ENCODE measurements at places on chromosomes 2 and 18.

DNA sequence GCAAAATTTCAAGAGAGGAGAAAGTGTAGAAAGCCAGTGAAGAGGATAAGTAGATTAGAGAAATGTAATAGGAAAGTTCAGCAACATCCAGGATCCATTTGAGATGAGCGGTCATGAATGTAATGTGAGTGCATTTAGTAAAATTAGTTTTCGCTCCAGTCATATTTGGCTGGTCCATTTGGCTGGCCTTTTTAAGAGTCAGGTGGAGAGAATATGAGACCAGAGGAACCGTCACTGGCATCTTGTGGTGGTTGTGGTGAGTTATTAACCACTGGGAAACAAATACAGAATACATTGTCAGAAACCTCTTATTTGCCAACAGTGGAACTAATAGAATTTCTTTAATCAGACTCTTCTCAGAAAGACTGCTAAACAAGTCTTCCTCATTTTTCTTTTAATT lies 1064.3 kb upstream of the CDH2 start:
- no peak for DNase-seq

- DNase-seq: no peak
Observed at GRCh38 chr18:38695559-38696280, 1130.1 kb upstream of the CELF4 start.

DNA sequence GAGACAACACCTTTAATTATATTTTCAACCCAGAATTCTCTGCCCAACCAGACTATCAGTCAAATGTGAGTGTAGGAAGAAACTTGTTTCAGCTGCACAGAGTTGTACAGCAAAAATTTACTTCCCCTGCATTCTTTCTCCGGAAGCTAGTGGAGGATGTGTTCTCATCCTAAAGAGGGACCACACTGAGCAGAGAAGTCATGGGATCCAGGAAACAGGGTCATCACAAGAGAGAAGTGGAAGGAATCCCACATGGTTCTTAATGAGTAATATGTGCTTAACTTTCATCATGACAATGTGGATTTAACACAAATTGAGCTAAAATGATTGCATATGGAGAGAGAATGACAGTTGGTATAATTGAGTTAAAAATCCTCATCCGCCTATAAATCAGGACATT lies 78.2 kb downstream of the INPP4A start:
- no peak for DNase-seq

DNA sequence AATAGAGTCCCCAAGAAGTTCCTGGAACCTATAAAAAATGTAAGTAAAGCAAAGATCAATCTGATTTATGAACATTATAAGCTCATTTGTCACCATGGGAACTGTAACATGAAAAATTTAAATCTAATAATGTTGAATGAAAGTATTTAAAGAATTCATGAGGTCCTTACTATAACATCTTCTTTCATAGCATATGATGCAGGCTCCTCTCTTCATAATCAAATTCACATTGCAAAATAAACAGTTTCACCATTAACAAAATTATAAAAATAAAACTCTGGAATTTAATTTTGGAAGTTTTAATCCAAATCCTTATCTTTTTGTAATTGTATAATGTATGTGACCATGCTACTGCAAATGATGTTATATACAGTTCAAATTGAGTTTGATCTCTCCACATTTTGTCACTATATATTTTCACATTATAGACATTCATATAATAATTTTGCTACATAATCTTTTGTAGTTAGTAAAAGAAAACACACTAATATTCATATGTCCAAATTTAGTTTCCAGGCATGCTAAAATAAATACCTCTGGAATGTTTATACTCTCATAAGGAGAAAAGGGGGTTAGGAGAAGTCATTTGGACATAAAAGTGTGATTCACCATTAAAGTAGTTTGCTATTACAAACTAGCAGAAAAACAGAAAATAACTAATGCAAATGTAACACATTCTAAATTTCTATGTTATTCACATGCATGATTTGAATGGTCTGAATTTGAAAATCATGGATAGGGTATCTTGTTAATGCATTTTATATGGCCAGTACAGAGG lies 954.1 kb downstream of the DSC3 start:
- no peak for DNase-seq

DNA sequence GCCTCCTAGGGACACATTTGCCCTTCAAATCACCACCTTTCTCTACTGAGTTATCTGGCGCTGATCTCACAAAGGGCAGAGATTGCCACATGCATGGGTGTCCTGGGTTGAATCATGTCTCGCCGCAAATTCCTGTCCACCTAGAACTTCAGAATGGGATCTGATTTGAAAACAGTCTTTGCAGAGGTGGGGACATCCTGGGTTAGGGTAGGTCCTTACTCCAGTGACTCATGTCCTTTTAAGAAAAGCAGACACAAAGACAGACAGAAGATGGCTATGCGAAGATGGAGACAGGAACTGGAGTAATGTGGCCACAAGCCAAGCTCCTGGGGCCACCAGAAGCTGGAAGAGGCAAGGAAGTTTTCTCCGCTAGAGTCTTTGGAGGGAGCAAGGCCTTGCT lies 197.4 kb upstream of the SMIM21 start:
- no peak for DNase-seq

DNA sequence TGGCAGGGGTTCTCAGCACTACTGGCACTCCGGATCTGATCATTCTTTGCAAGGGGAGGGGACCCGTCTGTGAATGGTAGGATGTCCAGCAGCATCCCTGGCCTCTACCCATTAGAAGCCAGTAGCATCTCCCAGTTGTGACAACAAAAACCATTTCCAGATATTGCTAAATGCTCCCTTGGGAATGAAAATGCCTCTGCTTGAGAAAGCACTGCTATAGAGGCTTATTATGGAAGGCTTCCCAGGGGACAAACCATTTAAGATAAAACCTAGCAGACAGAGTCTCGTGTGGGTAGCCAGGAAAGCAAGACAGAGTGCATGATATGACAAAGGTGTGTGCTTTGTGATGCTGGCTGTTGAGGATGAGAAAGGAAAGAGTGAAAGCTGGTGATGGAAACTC lies 273.7 kb downstream of the TMX3 start:
- DNase-seq: no peak

DNA sequence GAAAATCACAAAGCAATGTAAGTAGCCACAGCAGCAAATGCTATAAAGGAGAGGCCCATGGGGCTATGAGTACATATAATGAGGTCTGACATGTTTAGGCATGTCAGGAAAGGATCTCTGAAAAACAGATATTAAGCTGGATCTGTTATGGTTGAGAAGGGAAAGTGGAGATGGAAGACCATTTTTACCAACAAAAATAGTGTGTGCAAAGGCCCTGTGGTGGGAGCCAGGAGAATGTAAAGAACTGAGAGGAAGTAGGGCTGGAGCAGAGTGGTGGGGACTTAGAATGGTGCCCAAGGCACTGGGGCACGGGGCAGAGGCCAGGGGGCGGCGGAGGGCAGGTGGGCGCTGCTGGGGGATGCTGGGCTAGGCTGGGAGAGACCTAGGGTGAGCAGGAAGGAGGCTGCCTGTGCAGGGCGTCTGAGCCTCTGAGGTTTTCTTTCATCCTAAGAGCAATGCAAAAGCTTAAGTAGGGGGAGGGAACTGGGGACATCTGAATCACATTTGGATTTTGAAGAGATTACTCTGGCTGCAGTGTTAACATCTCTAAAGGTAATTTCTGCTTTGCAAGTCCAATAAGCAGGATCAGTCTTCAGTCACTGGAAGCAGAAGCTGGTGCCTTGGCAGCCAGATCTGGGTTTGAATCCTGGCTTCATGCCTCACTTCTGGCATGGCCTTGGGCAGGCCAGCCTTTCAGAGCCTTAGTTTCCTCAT lies 4.9 kb upstream of the AGFG1 start:
- no peak for DNase-seq

GRCh38 chr18:80009661-80010550 lies 21.5 kb upstream of the TXNL4A start:
- no peak for DNase-seq

DNA sequence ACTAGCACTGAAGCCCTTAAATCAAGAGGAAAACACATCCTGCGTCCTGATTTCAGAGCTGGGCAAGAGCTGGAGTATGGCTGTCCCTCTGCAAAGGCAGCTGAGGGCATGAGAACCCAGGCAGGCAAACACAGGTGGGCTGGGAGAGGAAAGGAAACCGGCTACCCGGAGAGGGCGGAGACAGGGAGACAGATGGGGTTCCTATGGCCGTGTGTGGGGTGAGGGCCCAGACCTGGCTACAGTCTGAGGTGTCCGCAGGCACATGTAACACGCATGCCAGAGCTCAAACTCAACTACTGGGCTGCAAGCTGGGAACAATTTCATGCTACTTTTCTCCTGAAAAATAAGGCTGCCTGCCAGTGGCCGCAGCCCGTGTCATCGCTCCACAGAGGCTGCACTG lies 2.7 kb downstream of the COPS9 start:
- no peak for DNase-seq

DNA sequence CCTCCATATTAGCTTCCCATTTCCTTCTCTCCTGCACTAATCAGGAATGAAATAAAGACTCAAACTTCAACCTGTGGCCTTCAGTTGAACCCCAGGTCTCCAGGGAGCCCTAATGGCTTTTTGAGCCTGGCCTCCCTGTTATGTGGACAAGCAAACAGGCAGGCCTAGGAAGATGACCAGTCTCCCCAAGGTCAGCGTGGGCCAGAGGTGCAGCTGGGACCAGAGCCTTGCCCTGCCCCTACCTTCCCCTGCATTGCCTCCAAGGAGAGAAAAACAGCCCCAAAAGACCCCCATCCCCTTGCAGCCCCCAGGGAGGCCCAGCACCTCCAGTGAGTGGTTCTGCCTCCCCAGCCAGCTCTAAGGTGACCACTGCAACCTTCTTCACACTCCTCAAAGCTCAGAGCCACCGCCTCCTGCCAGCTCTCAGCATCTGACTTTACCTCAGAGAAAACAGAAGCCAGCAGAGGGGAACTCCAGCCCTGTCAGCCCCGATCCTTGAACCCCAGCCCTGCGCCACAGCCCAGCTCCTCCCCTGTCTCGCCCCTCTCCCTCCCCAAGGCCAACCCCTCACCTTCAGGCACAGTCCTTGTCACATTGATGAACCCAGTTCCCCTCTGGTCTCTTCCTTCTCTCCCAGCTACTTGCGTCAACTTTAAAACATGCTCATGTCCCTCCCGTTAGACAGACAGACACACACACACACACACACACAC lies 59.5 kb upstream of the ID2 start:
- no peak for DNase-seq

- DNase-seq: no peak
Observed at GRCh38 chr2:168850846-168851245, 39.4 kb downstream of the SPC25 start.

- DNase-seq: no peak
Observed at GRCh38 chr2:232014681-232015080, 53.2 kb downstream of the DIS3L2 start.

- DNase-seq: no peak
Observed at GRCh38 chr2:123688231-123688940, 336.7 kb upstream of the CNTNAP5 start.

DNA sequence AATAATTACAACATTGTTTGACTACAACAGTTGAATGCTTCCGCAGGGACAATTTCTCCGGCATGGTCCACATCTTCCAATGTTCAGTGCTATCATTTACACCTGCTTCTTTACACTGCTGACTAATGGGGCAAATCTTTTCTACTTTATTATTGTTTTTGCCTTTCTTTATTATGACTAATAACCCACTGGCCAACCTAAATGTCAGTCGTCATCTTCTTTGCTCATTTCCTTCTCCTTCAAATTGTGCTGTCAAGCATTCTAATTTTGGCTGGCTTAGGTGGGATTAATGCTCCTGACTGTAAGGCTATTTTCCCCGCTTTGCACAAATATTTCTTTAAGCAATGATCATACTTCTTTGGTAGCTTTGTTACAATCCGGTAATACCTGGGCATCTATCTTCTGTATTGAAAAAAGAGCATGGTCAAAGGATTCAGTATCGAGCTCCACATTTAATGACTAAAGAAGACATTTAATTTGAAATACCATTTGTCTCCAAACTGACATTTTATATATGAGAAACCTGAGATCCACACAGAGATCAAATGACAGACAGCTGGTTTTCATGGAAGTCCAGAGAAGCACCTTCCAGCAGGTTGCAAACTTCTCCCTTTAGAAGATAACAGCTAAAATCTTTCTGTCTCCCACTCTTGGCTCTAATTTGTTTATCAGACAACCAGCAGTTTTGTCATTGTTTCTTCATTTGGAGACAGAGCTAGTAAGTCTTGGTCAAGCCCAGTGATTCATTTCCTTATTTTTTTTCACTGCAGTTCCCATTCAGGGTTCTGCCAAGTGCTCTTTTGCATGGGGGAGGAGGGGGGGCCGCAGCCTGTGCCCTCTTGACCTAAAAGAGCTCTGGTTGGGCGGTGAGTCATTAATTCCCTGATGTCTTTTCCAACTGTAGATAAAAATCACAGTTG lies 132.9 kb downstream of the SOCS6 start:
- DNase-seq: no peak

- no peak for DNase-seq
Observed at GRCh38 chr2:164915566-164915965, 39.8 kb downstream of the SLC38A11 start.

- no peak for DNase-seq
Observed at GRCh38 chr2:144114760-144115159, 405.2 kb downstream of the ZEB2 start.

- DNase-seq: no peak
Observed at GRCh38 chr2:12693509-12693908, 23.2 kb upstream of the TRIB2 start.

DNA sequence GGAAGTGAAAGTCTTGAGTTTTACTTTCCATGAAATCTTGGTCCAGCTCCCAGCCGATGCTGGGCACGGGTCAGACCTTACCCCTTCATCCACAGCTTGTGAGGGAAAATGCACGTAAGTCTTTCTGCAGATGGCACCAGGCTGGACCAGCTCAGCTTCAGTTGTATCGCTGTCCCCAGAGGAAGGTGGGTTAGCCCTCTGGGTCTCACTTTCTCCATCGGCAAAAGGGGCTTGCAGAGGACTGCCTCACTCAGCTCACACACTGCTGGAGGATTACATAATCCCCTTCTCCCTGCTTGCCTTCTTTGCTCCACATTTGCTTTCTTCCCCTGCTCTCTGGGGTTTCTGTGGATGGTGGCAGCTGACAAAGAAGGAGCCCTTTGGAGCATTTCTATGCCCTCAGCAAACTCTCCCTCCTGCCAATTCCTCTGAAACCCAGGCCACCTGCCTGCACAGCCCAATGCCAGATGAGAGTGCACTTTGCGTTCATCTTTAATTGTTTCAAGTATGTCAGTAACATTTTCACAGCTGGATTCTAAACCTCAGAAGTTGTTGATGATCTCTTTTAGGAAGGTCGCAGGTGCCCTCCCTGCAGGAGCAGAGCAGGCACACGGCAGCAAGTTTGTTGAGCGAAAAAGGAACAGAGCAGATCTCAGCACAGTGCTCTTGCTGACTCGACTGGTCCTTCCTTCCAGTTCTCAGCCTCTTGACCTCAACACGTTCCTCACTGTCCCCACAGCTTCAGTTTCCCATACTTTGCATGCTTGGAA lies 155.6 kb upstream of the GLI2 start:
- no peak for DNase-seq

- no peak for DNase-seq
Observed at GRCh38 chr2:64203858-64204632, 59.8 kb upstream of the PELI1 start.

DNA sequence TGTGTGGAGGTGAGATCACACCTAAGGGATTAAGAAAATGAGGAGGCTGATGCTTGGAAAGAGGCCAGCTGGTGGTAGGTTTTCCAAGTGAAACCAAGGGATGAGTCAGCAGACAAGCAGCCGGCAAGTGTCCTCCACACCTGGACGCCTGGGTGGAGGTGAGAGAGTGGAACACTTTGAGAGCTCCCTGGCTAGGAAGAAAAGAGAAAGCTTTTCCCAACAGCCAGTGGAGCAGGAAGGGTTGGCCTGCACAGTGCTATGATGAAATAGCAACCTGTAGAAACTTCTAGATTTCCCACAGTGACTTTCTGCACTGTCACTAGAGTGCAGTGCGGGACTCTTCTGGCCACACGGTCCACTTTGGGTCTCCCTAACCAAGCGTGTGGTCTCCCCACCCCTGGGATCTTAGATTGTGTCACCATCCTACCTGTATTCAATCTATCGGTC lies 19.6 kb upstream of the IL37 start:
- DNase-seq: no peak

Data from activated gamma-delta T cell (primary cell).